ENCODE measurements at places on chromosomes 11 and 22. TPM values are rescaled to one million over a fixed set of nuclear protein-coding genes. Genes with fewer than 3 reads are reported as not detected.

The C11orf65 gene
- 1.3 TPM for total RNA-seq

DNA sequence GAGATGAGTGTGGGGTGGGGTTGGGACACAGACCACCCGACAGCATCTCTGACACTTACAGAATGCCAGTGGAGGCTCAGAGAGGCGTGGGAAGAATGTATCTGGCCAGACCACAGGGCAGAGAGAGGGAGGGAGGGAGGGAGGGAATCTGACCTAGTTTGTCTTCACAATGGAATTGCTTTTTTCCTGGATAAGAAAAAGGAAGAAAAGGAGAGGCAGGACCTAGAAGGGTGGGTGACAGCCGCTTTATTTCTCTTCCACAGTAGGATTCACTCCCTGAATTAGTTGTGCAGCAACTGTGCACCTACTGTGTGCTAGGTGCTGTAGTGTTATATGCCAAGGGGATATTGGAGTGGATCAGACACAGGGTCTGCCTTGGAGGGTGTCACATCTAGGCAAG lies 3.7 kb downstream of the KCNK4 start:
- DNase-seq = no peak

The TIGD3 gene
- total RNA-seq = 0.14 TPM

DNA sequence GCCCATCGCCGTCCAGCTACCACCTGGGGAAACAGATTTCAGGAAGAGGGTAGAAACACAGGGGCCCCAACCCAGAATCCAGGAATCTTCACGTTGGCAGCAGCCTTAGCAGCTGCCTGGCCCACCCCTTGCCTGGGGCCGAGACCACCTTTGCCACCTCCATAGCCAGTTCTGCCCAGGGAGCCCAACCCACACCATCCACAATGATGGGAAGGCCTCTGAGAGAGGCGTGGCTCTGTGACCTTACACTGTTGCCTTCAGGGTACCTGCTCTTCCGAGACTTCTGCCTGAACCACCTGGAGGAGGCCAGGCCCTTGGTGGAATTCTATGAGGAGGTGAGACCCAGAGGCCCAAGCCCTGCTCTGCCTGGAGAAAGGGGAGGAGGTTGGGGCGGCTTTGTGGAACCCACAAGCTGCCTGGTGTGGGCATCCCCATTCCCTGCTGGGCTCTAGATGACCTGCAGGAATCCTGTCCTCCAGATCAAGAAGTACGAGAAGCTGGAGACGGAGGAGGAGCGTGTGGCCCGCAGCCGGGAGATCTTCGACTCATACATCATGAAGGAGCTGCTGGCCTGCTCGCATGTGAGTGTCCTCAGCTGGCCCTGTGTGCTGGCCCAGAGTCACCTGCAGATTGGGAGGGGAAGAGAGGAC lies 10.0 kb upstream of the ANKRD13D start:
- DNase-seq = peak; percentile 21

The THRSP gene
- 0.41 TPM for total RNA-seq

The OR2AT4 gene
- not detected for total RNA-seq

The HTATIP2 gene
- total RNA-seq = 148 TPM

- peak; percentile 57 for DNase-seq
Measured at GRCh38 chr11:72482211-72482812, 48.0 kb upstream of the CLPB start.

DNA sequence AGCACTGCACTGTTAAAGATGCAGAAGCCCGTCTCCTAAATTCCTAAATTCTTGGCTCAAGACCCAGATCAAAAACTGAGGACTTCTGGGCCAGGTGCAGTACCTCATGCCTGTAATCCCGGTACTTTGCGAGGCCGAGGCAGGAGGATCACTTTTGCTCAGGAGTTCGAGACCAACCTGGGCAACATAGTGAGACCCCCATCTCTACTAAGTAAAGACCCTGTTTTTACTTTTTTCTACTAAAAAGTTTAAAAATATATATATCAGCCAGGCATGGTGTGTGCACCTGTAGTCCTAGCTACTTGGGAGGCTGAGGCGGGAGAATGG lies 29.7 kb downstream of the PDGFB start:
- no peak for DNase-seq

The SYT9 gene
- total RNA-seq = 0.12 TPM

The TMEM191B gene
- total RNA-seq = 2.9 TPM

GRCh38 chr11:27012234-27012921 lies 18.5 kb downstream of the FIBIN start:
- DNase-seq = no peak

DNA sequence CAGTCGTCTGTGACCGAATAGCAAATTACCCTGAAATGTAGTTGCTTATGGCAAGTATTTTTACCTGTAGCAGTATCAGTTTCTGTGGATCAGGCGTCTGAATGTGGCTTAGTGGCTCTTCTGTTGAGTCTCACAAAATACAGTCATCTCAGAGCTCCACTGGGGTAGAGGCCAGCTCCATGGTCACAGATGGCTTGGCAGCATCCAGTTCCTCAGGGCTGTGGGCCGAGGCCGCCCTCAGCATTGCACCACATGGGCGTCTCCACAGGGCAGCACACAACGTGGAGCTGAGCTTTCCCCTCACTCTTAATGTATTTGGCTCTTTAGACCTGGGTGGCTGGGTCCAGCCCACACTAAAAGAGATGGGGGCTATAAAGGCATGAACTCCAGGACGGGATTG lies 57.8 kb downstream of the SBF1 start:
- DNase-seq = no peak

DNA sequence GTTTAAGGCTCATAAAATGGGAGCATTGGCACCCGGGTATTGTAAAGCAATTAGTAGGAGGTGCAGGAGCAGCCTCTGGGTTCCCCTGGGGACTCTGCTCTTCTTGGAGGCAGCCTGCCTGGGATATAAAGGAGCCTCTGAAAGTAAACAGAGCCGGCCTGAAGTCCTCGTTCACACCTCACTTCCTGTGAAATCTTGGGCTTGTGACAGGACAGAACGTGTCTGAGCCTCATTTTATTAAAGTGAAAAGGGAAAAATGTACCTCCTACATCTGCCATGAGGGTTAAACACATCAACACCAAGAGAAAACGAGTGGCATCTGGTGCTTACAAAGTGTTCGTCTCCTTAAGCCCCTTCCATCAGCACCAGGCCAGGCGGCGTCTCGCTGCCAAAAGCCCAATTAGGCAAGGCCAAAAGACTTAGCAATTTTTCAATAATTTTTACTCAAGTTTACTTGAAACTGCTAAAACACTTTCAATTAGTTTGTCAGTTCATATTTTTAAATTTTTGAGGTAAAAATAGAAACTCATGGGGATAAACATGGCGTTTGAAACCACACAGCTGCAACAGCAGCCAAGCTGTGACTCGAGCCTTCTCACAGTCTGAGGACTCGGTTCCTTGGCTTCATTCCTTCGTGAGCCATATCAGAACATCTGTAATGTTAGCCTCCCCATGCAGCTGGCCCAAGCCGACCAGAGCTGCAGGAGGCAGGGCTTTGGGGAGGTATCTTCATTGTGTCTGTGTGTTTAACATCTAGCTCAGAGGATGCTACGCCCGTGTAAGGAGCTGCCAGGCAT lies 33.6 kb downstream of the MAP6 start:
- no peak for DNase-seq

The LDHAL6A gene
- total RNA-seq = not detected

- DNase-seq = no peak
Measured at GRCh38 chr11:117869604-117870003, 6.9 kb downstream of the FXYD6 start.

- DNase-seq = no peak
Measured at GRCh38 chr11:100759106-100759505, 72.0 kb downstream of the ARHGAP42 start.

- DNase-seq = no peak
Measured at GRCh38 chr11:121520243-121521144, 67.7 kb upstream of the SORL1-AS1 start.

DNA sequence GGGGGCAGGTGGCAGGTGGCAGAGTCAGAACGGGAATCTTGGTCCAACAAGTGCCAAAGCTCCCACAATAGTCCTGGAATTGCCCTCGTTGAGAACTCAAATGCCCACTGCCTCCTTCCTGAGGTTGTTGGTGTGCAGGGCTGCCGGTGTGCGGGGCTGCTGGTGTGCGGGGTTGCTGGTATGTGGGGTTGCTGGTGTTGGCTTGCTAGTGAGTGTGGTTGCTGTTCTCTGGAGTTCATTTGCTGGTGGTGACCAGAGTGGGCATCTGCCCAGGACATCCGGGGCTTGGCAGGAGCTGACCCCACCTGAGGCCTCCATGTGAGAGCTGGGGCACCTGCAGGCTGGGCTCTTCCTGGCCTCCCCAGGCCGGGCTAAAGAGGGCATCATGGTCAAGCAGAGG lies 14.0 kb upstream of the MPPED1 start:
- DNase-seq = no peak

DNA sequence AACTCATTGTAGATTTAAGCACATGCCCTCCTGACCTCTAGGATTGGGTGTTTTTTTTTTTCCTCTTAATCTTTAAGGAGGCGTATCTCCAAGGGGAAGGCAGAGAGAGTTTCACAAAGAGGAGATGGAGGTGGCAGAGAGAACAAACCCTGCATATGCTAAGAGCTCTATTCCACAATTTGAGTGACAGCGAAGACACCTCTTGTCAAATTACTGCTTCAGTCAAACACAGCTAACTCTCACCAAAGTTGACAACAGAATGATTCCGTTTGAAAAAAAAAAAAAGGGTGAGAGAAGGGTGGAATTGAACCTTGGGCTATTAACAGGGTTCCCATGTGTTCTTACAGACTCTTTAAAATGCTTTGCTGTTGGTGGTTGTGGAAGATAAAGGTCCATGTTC lies 112.6 kb downstream of the NXPE2 start:
- no peak for DNase-seq

The CARS1 gene
- total RNA-seq = 43.3 TPM

The SLC35E4 gene
- 5.0 TPM for total RNA-seq

- peak; percentile 69 for DNase-seq
Measured at GRCh38 chr11:47946682-47947559, 33.4 kb upstream of the PTPRJ start.

- DNase-seq = no peak
Measured at GRCh38 chr11:75387736-75388294, 11.5 kb upstream of the RPS3 start.

The DKK3 gene
- total RNA-seq = 18.9 TPM

DNA sequence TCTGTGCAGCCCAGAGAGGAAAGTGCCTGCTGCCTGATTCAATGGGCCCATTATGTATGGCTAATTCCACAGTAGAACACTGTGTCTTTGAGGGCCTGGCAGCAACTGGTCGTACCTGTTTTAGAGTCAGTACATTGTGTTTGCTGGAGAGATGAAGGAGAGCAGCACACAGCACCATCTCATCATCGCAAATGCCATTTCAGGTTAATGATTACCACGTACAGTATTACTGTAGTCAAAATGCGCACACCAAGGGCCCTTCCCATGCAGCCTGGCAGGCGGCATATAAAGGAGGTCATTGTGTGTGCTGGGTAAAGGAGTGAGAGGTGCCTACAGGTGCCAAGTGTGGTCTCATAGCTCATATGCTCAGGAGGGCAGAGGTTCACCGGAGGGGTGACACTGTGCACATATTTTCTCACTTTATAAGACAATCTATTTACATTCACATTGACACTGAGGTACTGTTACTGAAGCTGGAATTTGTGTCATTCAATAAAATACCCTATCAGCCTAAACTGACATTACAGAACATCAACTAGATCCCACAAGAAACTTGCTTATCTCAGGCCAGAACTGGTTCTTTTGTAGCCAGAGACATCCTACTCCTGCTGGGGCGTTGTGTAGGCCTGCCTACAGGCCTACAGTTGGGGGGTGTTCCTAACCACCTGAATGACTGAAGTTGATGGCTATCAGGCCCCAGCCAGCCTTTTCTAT lies 90.4 kb downstream of the APIP start:
- peak; percentile 81 for DNase-seq

- DNase-seq = no peak
Measured at GRCh38 chr11:83158357-83158786, 1.4 kb downstream of the PCF11 start.

GRCh38 chr11:22778642-22779041 lies 51.0 kb downstream of the SVIP start:
- no peak for DNase-seq

GRCh38 chr22:48397531-48398180 lies 1430.0 kb downstream of the BRD1 start:
- DNase-seq = no peak

DNA sequence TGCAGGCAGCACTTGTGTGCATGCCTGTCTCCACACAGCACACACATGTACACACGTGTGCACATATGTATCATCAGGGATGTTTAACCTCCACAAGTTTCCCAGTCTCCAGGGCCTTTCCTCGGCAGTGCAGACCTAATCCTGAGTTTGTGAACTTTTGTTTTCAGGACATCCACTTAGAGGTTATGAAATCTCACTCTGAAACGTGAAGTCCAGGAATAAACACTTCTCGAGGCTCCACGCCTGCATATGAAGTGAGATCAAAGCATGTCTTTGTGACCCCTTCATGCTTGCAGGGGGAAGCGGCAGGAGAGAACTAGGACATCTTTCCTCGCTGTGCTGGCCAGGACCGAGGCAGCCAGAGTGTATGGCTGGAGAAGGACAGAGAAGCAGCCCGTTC lies 3.1 kb downstream of the SHISAL1 start:
- DNase-seq = peak; percentile 43

GRCh38 chr11:71971680-71972079 lies 27.0 kb upstream of the IL18BP start:
- DNase-seq = no peak

The CCDC134 gene
- total RNA-seq = 10.0 TPM

DNA sequence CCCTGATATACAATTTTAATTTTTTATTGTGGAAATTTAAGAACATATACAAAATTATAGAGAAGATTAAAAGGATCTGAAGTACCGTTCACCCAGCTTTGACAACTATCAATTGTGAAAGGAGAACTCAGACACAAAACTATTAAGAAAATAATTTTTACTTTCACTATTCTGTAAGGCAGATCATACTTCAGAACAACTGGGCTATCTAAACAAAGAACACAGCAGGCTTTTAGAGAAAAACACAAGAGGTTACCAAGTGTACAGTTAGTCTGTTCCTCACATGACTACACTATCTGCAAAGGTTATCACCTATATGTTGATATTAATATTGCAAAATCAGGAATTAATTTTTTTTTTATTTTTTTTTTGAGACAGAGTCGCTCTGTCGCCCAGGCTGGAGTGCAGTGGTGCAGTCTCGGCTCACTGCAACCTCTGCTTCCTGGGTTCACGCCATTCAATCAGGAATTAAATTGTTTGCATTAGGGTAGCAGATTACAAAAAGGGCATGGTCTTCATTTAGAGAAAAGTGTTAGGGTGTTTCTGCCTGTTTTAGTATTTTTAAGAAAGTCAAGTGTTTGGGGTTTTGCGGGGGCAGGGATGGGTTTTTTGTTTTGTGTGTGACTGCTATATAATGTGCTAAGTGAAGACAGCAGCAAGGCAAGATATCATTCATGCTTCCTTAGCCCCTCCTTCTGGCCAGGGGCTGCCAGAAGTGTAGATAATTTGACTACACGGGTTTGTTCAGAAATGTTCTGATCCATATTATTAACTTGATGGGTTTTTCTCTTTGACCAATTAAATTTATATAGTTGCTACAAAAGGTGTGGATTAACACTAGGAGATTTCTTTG lies 27.6 kb upstream of the SIK2 start:
- DNase-seq = no peak

GRCh38 chr22:21741790-21742189 lies 6.2 kb upstream of the YPEL1 start:
- DNase-seq = no peak

Measured in mucosa of descending colon (tissue), 3 donors.